ENCODE measurements at places on chromosomes 5 and 9.

DNA sequence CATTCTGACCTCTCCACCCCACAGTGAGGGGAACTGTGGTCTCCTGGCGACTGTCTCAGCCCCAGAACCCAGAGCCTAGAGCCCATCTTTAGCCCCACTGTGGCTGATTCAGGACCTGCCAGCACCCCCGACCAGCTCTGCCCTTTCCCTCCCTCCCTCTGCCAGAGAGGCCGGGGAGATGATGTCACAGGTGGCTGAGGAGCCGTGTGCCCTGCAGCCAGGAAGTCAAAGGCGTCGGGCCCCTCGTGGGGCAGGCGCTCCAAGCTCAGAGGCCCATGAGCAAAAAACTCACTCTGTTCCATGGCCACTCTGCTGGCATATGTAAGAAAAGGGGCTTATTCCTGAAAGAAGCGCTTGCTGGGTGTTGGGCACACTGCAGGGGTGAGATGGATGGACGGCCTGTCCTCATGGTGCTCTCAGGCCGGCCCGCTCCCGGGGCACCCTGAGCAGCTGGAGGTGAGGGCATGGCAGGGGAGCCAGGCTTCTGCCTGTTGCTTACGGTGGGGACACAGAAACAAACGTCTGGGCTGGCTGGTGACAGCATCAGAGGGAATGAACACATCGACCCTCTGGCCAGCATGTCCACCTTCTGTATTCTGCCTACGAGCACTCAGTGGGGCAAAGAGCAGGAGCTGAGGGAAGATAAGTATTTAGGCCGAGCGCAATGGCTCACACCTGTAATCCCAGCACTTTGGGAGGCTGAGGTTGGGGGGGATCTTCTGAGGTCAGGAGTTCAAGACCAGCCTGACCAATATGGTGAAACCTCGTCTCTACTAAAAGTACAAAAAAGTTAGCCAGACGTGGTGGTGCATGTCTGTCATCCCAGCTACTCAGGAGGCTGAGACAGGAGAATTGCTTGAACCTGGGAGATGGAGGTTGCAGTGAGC lies 41.1 kb downstream of the LAMC3 start:
- H3K4me3 ChIP-seq: no peak overlapping the region
- no peak overlapping the region for H3K27ac ChIP-seq
- H3K4me1 ChIP-seq: no peaks in the 10 kb centered on the region

DNA sequence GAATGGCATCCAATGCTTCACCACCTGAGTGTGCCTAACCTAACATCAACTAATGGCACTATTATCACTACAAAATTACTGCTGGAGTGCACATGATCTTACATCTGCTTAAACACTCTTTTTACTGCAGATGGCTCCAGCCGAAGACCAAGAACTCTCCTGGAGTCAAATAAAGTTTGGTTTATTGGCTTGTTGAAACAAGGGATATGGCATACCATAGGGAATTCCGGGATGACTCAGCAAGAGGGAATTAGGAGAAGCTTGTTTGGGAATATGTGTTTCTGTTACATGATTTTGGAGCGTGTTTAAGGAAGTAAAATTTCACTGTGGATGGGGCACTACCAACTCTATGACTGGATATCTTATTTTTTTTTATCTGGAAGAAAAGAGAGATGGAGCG lies 872.6 kb downstream of the DTWD2 start:
- no peaks in the 10 kb centered on the region for H3K36me3 ChIP-seq
- DNase-seq: no peak
- H3K4me1 ChIP-seq: no peaks in the 10 kb centered on the region
- no peaks in the 10 kb centered on the region for H3K27me3 ChIP-seq
- no peak overlapping the region for H3K27ac ChIP-seq

GRCh38 chr9:33153001-33153400 lies 14.1 kb downstream of the B4GALT1 start:
- no peak overlapping the region for H3K4me3 ChIP-seq
- H3K27ac ChIP-seq: no peak overlapping the region
- peaks cover 15% of the 10 kb centered on the region for H3K4me1 ChIP-seq
- H3K27me3 ChIP-seq: no peaks in the 10 kb centered on the region
- no peaks in the 10 kb centered on the region for H3K36me3 ChIP-seq

- H3K4me3 ChIP-seq: peak overlapping the region; percentile 61
- peak overlapping the region; percentile 85 for H3K27ac ChIP-seq
- peaks cover 4% of the 10 kb centered on the region for H3K36me3 ChIP-seq
Measured at GRCh38 chr9:92293075-92293354, 482 bp downstream of the IARS1 start.

- no peak overlapping the region for H3K27ac ChIP-seq
- no peaks in the 10 kb centered on the region for H3K27me3 ChIP-seq
- no peaks in the 10 kb centered on the region for H3K36me3 ChIP-seq
- no peaks in the 10 kb centered on the region for H3K4me1 ChIP-seq
- H3K4me3 ChIP-seq: no peak overlapping the region
- no peak for DNase-seq
Measured at GRCh38 chr9:72200452-72200851, 51.2 kb downstream of the GDA start.

- DNase-seq: no peak
- no peaks in the 10 kb centered on the region for H3K27me3 ChIP-seq
- H3K4me1 ChIP-seq: no peaks in the 10 kb centered on the region
- no peak overlapping the region for H3K27ac ChIP-seq
- H3K36me3 ChIP-seq: no peaks in the 10 kb centered on the region
Measured at GRCh38 chr5:145996135-145996534, 59.8 kb downstream of the SH3RF2 start.

DNA sequence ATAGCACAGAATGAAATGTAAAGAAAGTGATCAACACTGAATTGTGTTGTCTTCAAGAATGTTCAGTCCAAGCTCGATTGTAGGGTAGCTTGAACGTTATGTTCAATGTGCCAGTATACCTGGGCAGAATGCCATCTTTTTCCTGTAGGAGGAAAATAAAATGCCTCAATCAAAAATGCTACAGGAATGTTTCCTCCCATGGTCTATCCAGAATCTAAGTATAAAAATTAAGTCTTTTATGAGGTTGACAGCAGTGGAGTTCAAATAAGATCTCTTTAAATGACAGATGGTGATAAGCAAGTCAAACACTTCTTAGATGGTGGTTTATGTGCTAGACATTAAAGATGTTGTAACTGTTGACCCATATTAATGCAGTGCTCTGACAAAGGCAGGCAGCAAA lies 488.6 kb downstream of the CSNK1G3 start:
- DNase-seq: no peak
- no peaks in the 10 kb centered on the region for H3K27me3 ChIP-seq
- H3K4me3 ChIP-seq: no peak overlapping the region
- H3K36me3 ChIP-seq: no peaks in the 10 kb centered on the region
- H3K4me1 ChIP-seq: peaks cover 2% of the 10 kb centered on the region

GRCh38 chr9:133700819-133701320 lies 37.3 kb downstream of the SARDH start:
- peaks cover 2% of the 10 kb centered on the region for H3K27me3 ChIP-seq
- no peak overlapping the region for H3K4me3 ChIP-seq
- no peak for DNase-seq
- peaks cover 9% of the 10 kb centered on the region for H3K4me1 ChIP-seq
- no peak overlapping the region for H3K27ac ChIP-seq
- H3K36me3 ChIP-seq: no peaks in the 10 kb centered on the region

DNA sequence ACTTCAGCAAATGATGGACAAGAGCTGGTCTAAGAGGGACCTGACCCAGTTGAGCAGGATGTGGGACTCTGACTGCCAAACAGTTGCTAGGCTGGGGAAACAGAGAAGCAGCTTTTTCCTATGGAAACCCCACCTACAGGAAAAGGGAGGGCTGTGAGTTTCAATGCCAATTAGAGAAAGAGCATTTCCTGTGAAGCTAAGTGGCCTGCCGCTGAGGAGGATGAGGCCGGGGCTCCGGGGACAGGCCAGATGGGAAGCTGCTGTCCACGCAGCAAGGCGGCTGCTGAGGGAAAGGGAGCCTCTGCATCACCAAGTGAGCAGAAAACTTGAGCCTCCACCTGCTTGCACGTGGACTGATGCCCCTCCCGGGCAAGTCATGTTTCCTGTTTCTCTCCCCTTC lies at the start of gene PCDH12:
Gene PCDH12, minus strand, starts transcription at position 90 of the 400 bp plus-strand sequence. CDS start 351 bp downstream, outside the sequence.
- no peak within 1 kb of the TSS for H3K27ac ChIP-seq
- peaks cover 17% of the 10 kb centered on the region for H3K27me3 ChIP-seq
- no peaks in the 10 kb centered on the region for H3K4me1 ChIP-seq
- H3K4me3 ChIP-seq: no peak within 1 kb of the TSS

DNA sequence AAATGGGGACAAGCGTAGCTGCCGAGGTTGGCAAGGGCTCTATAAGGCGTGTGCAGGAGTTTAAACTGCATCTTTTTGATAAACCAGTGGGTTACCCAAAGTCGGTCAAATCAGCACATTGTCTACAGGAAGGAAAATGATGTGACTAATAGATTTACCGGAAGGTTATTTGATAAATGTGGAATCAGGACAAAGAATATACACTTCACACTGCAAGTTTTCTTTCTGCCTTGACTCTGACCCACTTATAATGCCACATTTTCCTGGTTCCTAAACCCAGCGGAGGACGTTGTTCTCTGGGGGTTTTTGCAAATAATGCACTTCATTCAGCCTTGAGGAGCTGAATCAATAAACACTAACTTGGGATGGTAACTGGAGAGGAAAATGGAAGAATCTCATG lies 76.8 kb downstream of the TTLL11 start:
- H3K27me3 ChIP-seq: no peaks in the 10 kb centered on the region
- no peak overlapping the region for H3K4me3 ChIP-seq
- DNase-seq: no peak

DNA sequence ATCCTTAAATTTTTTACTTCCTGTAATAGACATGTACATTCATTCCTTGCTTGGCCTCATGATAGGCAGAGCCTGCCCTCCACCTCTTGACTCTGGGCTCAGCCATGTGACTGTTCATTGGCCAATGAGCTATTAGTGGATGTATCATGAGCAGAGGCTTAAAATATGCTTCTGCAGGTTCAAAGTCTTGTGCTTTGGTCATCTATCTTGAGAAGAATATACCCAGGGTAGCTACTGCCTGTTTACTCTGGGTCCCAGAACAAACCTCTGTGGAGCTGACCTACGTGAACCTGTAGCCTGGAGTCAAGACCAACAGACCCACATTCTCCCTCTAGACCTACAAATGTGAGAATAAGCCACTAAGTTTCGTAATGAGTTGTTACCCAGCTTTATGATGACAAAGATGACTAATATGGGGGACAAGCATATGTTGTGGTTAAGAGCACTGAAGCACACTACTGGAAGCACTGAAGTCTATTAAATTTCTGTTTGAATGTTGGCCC lies 244.4 kb downstream of the MAST4 start:
- no peak for DNase-seq
- no peaks in the 10 kb centered on the region for H3K36me3 ChIP-seq
- H3K4me3 ChIP-seq: no peak overlapping the region
- no peak overlapping the region for H3K27ac ChIP-seq

- H3K27ac ChIP-seq: no peak overlapping the region
- peak; percentile 28 for DNase-seq
- no peaks in the 10 kb centered on the region for H3K36me3 ChIP-seq
- no peak overlapping the region for H3K4me3 ChIP-seq
Measured at GRCh38 chr5:21685522-21685921, 1167.6 kb downstream of the CDH12 start.

DNA sequence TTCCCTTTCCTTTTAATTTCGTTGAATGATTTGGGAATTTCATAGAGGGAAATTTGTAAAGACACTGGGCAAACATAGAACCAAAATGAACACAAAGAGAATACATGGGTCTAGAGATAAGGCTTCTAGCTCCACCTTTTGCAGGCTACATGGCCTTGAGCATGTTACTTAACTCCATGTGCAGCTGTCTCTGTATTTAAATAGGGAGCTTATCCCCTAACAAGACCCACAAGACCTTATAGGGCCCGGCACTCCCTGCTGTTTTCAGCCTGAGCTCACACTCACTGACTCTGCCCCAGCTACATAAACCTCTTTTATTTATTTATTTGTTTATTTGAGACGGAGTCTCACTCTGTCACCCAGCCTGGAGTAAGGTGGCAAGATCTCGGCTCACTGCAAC lies 30.6 kb upstream of the TLE1 start:
- no peak overlapping the region for H3K27ac ChIP-seq
- no peak overlapping the region for H3K4me3 ChIP-seq
- H3K4me1 ChIP-seq: no peaks in the 10 kb centered on the region
- no peaks in the 10 kb centered on the region for H3K27me3 ChIP-seq

DNA sequence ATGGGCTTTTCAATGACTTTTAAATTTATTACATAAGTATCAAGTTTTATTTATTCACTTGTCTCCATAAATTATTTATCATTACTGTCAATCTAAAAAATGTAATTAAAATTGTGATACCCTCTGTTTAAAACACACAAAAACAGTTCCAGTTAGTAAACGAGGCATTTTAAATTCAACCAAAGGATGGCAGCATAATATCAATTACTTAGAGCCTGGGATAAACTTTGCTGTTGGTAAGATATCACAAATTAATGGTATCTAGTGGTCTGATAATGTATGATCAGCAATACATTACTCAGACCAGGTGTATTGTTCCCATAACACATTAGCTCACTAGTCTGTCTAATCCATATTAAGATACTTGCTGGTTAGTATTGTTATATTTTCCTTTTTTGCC lies 9.6 kb upstream of the IFNE start:
- no peak overlapping the region for H3K4me3 ChIP-seq
- H3K36me3 ChIP-seq: no peaks in the 10 kb centered on the region
- H3K4me1 ChIP-seq: no peaks in the 10 kb centered on the region
- DNase-seq: no peak
- H3K27ac ChIP-seq: no peak overlapping the region

GRCh38 chr5:124235576-124235975 lies 510.9 kb downstream of the ZNF608 start:
- no peak for DNase-seq
- H3K36me3 ChIP-seq: no peaks in the 10 kb centered on the region
- H3K4me3 ChIP-seq: no peak overlapping the region

DNA sequence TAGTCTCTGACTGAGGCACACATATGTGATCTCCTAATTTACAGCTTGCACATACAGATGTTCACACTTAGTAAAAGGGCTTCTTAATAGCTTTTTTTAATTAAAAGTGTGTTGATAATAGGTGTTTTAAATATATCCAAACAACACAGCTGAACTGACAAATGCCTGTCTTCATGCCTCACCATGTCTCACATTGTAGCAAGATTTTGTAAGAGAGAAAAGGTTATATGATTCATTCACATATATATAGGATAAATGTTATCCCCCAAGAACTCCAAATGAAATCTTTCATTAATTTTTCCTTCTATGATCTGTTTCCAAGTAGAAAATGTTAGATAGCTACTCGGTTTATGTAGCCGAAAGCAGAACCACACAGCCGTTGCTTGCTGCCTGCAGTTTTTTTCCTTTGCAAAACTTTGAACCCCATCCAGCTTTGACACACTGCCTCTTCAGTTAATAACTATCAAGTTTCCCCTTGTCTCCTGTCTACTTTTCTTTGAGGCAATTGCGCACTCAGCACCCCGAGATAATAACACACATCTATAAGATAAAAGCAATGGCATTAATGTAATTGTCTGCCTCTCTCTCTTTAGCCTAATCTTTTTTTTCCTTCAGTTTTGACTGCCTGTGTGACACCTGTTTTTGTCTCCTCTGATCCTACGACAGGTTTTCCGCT lies 299.2 kb downstream of the BNC2 start:
- no peaks in the 10 kb centered on the region for H3K36me3 ChIP-seq
- peak; percentile 43 for DNase-seq
- H3K27me3 ChIP-seq: no peaks in the 10 kb centered on the region
- peaks cover 7% of the 10 kb centered on the region for H3K4me1 ChIP-seq
- H3K27ac ChIP-seq: no peak overlapping the region
- no peak overlapping the region for H3K4me3 ChIP-seq
